ENCODE measurements at places on chromosomes 3 and 15. TPM values are rescaled to one million over a fixed set of nuclear protein-coding genes. Genes with fewer than 3 reads are reported as not detected.

The ZNF654 gene
- total RNA-seq: 18.7 TPM

The GP9 gene
- total RNA-seq: not detected

The RBPMS2 gene
- not detected for total RNA-seq

DNA sequence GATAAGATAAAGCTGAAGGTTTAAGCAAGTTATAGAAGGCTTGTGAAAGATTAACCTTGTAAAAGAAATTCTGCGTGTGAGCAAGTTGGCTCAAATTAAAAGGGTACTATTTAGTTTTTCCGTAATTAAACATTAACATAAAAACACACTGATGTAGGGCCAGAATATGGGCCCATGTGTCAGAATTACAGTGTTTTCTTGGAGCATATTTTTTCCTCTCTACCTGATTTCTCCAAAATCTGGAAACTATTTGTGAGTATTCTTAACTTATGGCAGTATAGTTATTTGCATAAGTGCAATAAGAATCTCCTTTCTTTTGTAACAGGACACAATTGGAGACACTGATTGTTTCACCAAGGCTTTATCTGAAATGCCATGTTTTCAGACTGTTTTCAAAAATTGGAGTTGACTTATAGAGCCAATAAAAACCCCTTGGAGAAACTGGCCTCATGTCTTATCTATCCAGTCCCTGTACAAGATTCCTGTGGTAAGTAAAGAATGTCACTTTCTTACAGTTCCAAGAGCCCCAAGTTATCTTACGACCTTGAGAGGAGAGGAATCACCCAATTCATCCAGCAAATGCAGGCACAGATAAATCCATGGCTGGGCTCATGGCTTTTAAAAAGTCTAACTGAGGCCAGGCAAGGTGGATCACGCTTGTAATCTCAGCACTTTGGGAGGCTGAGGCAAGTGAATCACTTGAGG is 47.8 kb upstream of the P2RY1 start:
- DNase-seq: no peak

GRCh38 chr15:70088887-70089691 is 8.6 kb downstream of the TLE3 start:
- DNase-seq: no peak
